ENCODE measurements at places on chromosomes 5 and 9. TPM values are rescaled to one million over a fixed set of nuclear protein-coding genes. Genes with fewer than 3 reads are reported as not detected.

Gene SH3TC2
- total RNA-seq = 0.24 TPM

- peaks cover 13% of the 10 kb centered on the region for H3K27me3 ChIP-seq
- no peaks in the 10 kb centered on the region for H3K36me3 ChIP-seq
- H3K27ac ChIP-seq = no peak overlapping the region
Observed at GRCh38 chr5:74670396-74671038, 14.5 kb upstream of the HEXB start.

Gene NR5A1
- total RNA-seq = 0.07 TPM

DNA sequence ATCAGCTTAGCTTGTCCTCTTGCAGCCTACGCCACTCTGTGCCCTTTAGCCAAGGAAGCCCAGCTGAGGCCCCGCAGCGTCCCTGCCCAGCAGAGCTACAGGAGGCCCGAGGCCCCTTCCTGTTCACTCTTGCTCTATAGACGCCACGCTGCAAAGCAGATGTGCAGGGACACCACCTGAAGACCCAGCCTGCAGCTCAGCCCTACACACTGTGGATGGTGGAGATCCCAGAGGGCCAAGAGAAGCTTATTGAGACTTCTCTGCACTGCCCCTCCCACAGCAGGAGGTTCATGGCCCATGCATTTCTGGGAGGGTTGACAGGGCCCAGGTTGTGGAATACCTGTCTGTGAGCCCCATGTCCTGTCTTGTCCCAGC, 33.6 kb downstream of the IRF1 start:
- peak overlapping the region; percentile 81 for H3K4me3 ChIP-seq
- DNase-seq = no peak
- H3K4me1 ChIP-seq = peaks cover 87% of the 10 kb centered on the region
- H3K36me3 ChIP-seq = peaks cover 22% of the 10 kb centered on the region

Gene SPATA31A6
- not detected for total RNA-seq

GRCh38 chr5:153745778-153746395, 255.4 kb downstream of the GRIA1 start:
- H3K4me3 ChIP-seq = no peak overlapping the region
- DNase-seq = no peak
- H3K27me3 ChIP-seq = peaks cover 19% of the 10 kb centered on the region
- no peaks in the 10 kb centered on the region for H3K36me3 ChIP-seq

DNA sequence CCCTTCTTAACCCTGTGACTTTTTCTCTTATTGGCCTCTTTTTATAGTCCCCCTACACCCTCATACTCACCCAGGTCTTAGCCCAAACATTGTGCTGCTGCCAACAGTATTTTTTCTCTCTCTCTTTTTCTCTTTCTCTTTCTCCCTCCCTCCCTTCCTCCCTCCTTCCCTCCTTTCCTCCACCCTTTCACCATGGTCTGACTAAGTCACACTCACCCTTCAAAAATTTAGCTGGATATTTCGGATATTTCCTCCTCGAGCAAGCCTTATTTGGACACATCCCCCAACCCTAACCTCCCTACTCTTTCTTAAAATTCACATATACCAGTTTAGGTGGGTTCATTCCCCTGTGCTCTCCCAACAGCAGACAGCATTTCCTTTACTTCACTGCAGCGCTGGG, 64.7 kb downstream of the FGF1 start:
- no peak overlapping the region for H3K27ac ChIP-seq
- H3K4me1 ChIP-seq = peaks cover 17% of the 10 kb centered on the region
- no peak overlapping the region for H3K4me3 ChIP-seq
- peaks cover 19% of the 10 kb centered on the region for H3K27me3 ChIP-seq

DNA sequence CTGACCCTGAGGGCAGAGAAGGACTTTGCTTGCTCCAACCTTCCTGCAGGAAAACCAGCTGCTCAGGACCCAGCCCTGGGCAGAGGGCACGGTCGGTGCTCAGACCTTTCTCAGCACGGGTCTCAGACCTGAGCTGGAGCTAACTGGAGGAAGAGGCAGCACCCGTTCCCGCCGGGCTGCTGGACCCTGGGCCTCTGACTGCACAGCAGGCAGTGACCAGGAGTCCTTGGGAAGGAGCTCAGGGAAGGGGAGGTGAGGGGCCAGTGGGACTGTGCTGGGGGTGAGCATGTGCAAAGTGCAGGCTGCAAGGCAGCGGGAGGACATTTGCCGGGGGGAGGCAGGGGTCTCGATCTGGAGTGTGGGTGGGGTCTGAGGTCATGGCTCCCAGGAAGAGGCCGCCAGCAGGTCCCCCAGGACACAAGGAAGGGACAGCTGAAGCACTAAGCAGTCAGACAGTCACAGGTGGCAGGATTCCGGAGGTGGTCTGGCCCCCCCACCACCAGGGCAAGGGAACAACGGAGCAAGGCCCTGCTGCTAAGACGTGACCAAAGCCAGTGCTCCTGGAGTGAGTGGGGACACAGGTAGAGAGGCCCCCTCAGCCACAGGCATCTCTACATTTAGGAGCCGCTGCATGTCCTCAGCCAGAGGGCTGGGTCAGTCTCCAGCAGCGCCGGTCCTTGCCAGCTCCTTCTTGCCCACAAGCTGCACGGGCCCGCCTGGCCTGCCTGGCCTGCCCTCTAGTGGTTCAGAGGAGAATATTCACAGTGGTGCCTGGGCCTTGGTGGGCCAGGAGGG, 4.8 kb upstream of the DPM2 start:
- DNase-seq = peak; percentile 71
- peaks cover 2% of the 10 kb centered on the region for H3K36me3 ChIP-seq
- no peak overlapping the region for H3K27ac ChIP-seq
- H3K27me3 ChIP-seq = no peaks in the 10 kb centered on the region
- H3K4me1 ChIP-seq = peaks cover 31% of the 10 kb centered on the region

GRCh38 chr5:40376566-40376965, 303.1 kb upstream of the PTGER4 start:
- peaks cover 45% of the 10 kb centered on the region for H3K4me1 ChIP-seq
- H3K27ac ChIP-seq = peak overlapping the region; percentile 32
- no peaks in the 10 kb centered on the region for H3K27me3 ChIP-seq
- H3K4me3 ChIP-seq = no peak overlapping the region
- peaks cover 18% of the 10 kb centered on the region for H3K36me3 ChIP-seq

Gene ENHO
- not detected for total RNA-seq
